ENCODE measurements at places on chromosomes 12 and 14. TPM values are rescaled to one million over a fixed set of nuclear protein-coding genes. Genes with fewer than 3 reads are reported as not detected.

Gene ESPL1
- 1.0 TPM for total RNA-seq

- DNase-seq: peak; percentile 86
Measured at GRCh38 chr12:113196990-113197389, 11.5 kb downstream of the RITA1 start.

DNA sequence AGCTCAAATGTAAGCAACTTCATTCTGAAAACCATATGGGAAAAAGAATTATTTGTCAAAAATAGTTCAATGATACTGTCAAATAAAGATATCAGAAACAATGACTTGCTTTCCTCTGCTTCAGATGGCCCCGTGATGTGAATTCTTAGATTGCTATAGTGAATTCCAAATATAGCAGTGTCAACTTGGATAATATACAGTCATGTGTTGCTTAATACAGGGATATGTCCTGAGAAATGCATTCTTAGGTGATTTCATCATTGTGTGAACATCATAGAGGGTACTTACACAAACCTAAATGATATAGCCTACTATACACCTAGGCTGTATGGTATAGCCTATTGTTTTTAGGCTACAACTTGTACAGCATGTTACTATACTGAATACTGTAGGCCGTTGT is 108.7 kb upstream of the MIS18BP1 start:
- DNase-seq: no peak

- no peak for DNase-seq
Measured at GRCh38 chr12:100427078-100427477, 46.6 kb upstream of the NR1H4 start.

GRCh38 chr14:95523815-95524448 is 7.5 kb upstream of the SYNE3 start:
- no peak for DNase-seq

GRCh38 chr14:41663473-41663850 is 56.8 kb downstream of the LRFN5 start:
- no peak for DNase-seq

All from posterior vena cava (tissue), 2 donors.